Temporal lobe (tissue), 4 donors: ENCODE measurements at places on chromosomes 1 and 21. TPM values are rescaled to one million over a fixed set of nuclear protein-coding genes. Genes with fewer than 3 reads are reported as not detected.

Gene HES4
- 20.7 TPM for total RNA-seq

Gene LRRN2
- total RNA-seq: 11.8 TPM

Gene LCE2C
- total RNA-seq: not detected

Gene CACHD1
- 17.0 TPM for total RNA-seq

Gene ECM1
- 1.5 TPM for total RNA-seq

Gene ZNF648
- 0.25 TPM for total RNA-seq

Gene PERM1
- 0.25 TPM for total RNA-seq

Gene HS2ST1
- total RNA-seq: 28.5 TPM

Gene KIF17
- 5.2 TPM for total RNA-seq

Gene ETV3L
- not detected for total RNA-seq

Gene OR2T35
- total RNA-seq: not detected

Gene KRTAP19-3
- not detected for total RNA-seq

Gene CYYR1
- 2.7 TPM for total RNA-seq

Gene SPATA45
- 0.49 TPM for total RNA-seq

Gene DYNLT5
- 6.4 TPM for total RNA-seq

Gene FAM72C
- total RNA-seq: not detected

Gene PLA2G5
- 0.49 TPM for total RNA-seq

Gene HPCA
- total RNA-seq: 42.0 TPM

Gene TMPRSS15
- under 0.01 TPM for total RNA-seq

Gene PM20D1
- total RNA-seq: under 0.01 TPM

Gene TESK2
- 0.74 TPM for total RNA-seq

Gene OPTC
- not detected for total RNA-seq

Gene ATP6V1G3
- not detected for total RNA-seq

Gene RHCE
- 0.25 TPM for total RNA-seq

Gene IGSF5
- 0.25 TPM for total RNA-seq
